ENCODE measurements at places on chromosomes 7 and 10.
A peak's percentile ranks its signal among the peaks of the same experiment; 100 is the strongest.

- no peak for DNase-seq
Measured at GRCh38 chr10:71225291-71226058, 13.1 kb downstream of the UNC5B start.

- no peak for DNase-seq
Measured at GRCh38 chr7:71459132-71459531, 327.2 kb downstream of the GALNT17 start.

DNA sequence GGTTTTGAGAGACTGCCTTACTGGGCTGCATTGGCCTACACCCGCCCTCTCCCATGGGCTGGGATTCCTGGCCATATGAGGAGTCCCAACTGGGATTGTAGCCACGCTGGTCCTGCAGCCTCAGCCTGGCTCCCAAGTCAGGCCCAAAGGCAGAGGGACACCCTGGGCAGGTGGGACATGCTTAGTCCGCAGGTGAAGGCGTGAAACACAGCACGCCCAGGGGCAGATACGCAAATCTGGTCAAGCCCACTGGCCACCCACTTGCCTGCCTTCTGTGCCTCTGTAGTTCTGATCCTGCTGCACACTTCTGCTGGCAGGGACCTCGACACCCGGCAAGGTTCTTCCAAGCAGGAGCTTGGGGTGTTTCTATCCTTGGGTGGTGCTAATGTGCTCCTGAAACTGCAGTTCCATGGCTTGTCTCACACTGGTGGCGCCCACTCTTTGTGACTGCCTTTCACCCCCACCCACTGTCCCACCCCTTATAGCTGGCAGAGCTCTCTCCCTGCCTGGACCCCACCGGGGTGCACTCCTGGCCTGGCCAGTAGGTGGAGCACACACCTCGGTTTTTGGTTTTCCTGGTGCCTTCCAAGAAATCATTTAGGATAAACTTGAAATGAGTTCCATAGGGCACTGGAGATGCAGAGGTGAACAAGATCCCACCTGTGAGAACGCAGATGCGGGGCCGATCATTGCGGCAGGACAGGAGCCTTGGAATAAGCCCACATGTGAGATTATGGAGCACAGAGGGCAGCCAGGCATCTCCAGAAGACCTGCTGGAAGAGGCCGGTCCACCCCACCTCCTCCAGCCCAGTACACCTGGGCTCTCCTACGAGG lies 47.9 kb downstream of the MKI67 start:
- peak; percentile 41 for DNase-seq

GRCh38 chr7:4189131-4189570 lies 492.9 kb upstream of the FOXK1 start:
- DNase-seq = no peak

- DNase-seq = no peak
Measured at GRCh38 chr10:132416566-132417256, 19.7 kb downstream of the PWWP2B start.

- no peak for DNase-seq
Measured at GRCh38 chr10:117131376-117132327, 6.4 kb downstream of the VAX1 start.

All from activated CD4-positive, alpha-beta T cell treated with anti-CD3 and anti-CD28 coated beads, Interleukin-2, Interleukin-6, amounts not matched to agents 100 ng/mL and 50 ng/mL, durations not matched to agents 16 hours and 8 hours (primary cell).